ENCODE measurements at places on chromosomes 12 and 14.

DNA sequence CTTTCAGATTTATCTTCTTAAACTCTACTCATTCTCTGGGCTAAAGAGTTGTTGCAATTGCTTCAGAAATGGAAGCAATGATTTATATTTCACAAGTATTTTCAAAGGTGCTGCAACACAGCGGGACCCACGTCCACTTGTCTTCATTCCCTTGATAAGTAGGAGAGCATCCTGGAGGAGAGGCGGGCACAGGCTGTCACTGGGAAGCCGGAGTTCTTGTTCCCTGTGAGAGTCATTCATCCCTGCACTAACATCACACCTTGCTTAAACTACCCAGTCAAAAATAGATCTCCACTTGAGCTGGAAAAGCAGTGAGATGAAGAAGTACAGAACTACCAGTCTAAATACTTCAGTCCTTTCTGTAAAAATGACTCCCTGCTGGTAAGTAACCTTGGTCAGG lies 160.5 kb upstream of the RASSF8 start:
- DNase-seq, result no peak

DNA sequence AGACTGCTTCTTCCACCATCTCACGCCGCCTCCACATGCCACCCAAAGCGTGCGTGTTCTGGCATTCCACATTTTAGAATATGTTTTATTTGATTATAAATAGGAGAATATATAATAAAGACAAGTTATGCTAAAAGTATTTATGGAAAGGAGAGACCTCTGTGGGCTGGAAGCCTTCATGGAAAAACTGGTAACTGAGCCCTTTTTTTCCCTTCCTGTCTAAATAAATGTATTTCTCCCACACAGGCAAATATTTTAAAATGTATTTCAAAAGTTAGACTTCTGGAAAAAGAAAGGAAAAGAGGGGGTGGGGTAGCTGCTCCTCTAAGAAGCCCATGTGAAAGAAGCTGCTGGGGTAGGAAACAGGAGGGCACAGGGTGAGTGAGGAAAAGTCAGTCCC lies 16.1 kb upstream of the NR4A1 start:
- DNase-seq, result no peak

GRCh38 chr12:117967512-117967911 lies 1.3 kb downstream of the KSR2 start:
- DNase-seq, result no peak

DNA sequence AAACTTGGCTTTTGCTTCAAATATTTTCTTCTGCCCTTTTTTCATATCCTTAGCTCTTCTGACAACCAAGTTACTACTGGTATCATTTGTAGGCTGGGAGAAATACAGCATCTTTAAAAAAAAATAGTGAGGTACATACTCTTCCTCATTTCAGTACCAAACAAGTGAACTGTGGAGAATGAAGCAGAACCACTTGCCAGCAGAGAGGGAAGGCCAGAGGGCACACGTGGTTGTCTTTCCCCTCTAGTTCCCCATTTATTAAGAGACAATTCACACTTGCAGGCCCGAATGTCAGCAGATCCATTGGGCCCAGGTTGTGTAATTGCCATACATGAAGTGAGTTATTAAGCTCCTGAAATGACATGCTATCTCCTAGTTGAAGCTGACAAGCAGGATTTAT lies 3.2 kb downstream of the SUSD6 start:
- no peak for DNase-seq

DNA sequence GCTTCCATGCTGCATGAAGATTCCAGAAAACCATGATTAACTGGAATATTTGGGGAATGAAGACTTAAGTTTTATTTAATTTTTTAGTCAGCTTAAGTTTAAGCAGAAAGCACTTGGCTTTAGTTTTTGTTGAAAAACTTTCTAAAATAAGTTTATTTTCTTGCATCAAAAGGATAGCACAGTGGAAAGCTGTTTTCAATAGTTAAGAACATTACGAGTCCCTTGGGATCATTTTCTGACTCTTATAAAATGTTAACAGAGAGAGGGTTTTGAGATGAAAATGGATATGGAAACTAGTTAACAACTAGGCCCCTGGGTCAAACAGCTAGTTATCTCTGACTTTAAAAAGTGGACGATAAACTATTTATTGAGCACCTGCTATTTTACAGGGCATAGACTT lies 181.9 kb upstream of the SLC38A2 start:
- DNase-seq, result no peak

- DNase-seq, result no peak
Measured at GRCh38 chr14:93368996-93369712, 22.2 kb downstream of the COX8C start.

GRCh38 chr14:71358209-71358931 lies 451.1 kb downstream of the PCNX1 start:
- no peak for DNase-seq

DNA sequence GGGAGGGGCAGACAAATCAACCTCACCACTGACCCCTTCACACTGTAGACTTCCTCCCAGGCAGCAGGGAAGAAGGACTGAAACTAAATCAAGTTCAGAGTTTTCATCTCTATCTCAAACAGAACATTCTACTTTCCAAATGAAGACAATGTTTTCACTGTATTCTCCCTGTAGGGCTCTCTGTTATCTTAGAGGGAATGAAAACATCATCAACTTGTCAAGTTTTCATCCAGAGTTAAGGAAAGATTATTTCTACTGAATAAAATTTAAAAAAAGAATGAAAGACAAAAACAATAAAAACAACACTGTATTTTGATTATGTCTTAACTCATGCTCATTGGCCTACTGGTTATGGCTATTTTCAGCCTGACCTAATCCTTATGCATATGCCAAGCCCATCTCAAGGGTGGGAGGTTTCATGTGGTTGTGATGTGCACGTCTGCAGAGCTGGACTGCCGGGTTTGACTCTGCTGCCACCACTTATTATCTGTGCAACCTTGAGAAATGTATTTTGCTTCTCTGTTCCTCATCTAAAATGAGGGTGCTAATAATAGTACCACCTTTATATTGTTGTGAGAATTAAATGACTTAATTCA lies 152.0 kb upstream of the AVPR1A start:
- no peak for DNase-seq

- no peak for DNase-seq
Measured at GRCh38 chr12:108640802-108641445, 7.2 kb upstream of the SELPLG start.

GRCh38 chr14:46819117-46819516 lies 167.5 kb upstream of the RPL10L start:
- no peak for DNase-seq

DNA sequence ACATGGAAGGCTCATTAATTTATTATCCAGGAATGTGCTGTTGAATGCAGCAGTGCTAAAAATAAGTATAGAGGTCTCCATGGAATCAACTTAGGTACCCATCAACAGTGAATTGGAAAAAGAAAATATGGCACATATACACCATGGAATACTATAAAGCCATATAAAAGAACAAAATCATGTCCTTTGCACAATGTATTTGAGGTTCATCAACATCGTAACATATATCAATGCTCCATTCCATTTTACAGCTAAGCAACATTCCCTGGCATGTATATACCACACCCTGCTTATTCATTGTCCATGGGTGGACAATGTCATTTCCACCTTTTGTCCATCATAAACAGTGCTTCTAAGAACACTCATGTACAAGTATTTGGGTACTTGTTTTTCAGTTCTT lies 147.8 kb upstream of the RASSF8 start:
- DNase-seq, result no peak

- no peak for DNase-seq
Measured at GRCh38 chr14:65040666-65041433, 54.2 kb downstream of the FNTB start.

- no peak for DNase-seq
Measured at GRCh38 chr14:104333646-104334423, 195.4 kb downstream of the KIF26A start.

DNA sequence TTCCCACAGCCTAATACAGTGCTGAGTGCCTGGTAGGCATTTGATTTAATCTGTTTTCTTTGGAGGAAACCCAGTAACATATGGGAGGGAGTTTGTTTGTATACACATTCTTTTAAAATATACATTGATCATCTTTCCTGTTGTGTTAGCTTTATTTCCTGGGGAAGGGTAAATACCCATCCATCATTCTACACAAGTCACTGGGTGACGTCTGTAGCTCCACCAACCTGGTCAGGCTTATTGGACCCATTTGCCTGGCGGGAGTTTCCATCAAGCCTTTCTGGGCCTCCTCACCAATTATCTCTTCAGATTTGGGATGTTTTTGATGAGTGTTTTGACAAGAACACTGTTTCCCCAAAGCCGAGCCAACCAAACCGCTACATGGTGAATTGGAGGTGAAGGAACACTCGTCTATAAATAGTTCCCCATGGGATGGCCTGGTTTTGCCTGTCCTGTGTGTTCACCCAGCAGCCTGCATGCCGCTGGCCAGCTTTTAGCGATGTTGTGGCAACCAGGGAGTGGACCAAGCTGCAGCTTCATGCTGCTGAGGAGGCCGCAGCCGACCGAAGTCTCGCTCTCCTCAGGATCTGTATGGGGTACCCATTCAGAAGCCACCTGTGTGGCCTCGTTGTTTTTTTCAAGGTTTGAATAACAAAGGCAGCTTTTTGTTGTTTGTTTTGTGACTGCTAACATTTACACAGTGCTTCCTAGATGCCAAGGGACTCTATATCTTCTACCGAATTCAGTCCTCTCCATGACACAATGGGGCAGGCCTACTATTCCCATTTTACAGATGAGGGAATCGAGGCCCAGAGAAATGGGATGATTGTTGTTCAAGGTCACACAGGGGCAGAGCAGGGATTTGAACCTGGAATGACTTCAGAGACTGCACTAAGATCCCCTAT lies 22.6 kb downstream of the PLXNC1 start:
- no peak for DNase-seq

- DNase-seq, result no peak
Measured at GRCh38 chr14:79298373-79298772, 912.9 kb downstream of the DIO2 start.

DNA sequence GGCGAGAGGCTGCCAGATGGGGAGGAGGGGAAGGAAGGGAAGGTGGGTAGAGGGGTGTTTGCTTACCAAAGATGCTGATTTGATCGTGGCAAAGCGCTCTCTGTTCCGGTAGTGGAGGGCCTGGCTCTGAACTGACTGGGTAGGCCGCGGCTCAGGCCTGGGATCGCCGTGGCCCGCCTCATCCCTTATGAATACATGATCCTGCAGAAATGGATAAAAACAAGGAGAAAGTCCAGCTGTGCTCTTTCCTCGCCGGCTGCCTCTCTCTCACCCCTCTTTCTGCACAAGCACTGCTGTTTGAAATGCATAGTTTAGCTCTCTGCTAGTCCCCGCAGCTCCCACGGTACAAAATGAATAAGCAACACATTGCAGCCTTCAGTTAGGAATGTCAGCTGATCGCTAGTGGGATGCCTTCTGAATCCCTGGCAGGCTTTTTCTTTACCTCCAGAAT lies 53.8 kb downstream of the PEBP1 start:
- DNase-seq, result no peak

DNA sequence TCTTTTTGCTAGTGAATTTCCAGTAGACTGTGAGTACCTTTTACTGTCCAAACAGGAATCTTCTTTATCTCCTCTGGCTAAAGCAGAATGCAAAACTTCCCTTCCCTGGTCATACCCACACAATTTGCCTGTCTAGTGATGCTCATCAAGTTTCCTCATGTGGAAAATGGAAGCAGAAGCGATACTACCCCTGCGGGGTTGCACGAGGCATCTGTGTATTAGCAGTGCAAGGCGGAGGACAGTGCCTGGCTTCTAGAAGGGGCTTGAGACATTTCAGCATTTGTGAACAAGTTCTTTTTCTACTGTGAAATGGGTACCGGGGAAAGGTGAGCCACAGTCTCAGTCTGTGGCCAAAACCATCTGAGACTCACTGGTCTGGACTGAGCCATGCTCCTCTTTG lies 340.9 kb downstream of the AACS start:
- no peak for DNase-seq

DNA sequence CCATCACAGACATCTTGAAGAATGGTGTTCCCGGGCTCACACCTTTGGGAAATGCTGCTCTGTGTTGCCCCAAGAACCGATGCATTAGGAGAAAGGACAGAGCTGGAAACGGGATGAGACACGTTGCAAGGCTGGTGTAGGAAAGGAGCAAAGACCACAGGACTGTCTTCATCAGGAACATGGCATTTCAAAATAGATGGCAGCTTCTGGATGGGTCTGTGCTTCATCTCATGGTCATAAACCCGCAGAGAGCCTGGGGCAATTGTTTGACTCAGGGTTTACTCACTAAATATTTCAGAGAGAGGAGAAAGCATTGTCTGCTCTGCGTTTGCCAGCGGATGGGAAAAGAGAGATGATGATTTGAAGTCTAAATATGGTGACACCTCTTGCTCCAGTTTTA lies 76.3 kb downstream of the CACNA1C start:
- DNase-seq, result no peak

GRCh38 chr14:87000081-87000480 lies 992.9 kb downstream of the GALC start:
- no peak for DNase-seq

GRCh38 chr14:85453401-85454225 lies 76.3 kb upstream of the FLRT2 start:
- DNase-seq, result no peak

- DNase-seq, result no peak
Measured at GRCh38 chr14:102187044-102187443, 47.3 kb downstream of the WDR20 start.

DNA sequence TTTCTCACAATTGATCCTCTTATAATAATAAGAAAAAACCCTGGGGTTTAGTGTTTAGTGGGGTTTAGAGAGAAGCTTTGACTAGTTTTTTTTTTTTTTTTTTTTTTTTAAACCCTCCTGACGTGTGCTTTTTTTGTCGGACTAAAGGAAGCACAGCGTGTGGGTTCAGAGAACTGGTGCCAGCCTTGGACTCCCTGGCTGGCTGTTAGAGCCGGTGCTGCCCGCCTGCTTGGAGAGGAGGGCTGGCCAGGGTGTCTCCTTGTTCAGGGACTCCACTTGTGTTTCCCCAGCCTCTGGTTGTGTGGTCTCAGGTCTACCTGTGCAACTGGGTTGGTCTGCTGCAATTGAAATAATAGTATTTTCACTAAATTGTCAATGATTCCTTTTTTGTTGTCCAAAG lies 54.1 kb upstream of the ASPG start:
- no peak for DNase-seq

DNA sequence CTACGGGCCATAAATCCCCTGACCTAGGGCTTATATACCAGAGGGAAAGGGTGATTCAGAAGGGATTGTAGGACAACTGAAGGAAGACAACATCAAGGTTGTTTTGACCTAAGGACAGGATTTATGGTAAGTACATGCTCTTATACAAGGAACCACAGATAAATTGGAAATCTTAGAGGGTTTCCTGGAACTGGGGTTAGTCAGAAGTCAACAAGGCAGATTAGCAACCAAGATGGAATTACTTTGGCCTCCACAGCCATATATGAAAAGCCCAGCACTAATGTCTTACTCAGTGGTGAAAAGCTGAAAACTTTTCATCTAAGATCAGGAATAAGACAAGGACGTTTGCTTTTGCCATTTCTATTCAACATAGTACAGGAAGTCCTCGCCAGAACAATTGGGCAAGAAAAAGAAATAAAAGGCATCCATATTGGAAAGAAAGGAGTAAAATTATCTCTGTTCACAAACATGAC lies 5.4 kb downstream of the TMBIM4 start:
- no peak for DNase-seq

- DNase-seq, result no peak
Measured at GRCh38 chr12:53560912-53561589, 53.8 kb upstream of the NPFF start.

- no peak for DNase-seq
Measured at GRCh38 chr12:64951944-64952343, 127.5 kb downstream of the TBC1D30 start.

GRCh38 chr14:98994561-98994960 lies 277.4 kb downstream of the BCL11B start:
- DNase-seq, result no peak

- DNase-seq, result no peak
Measured at GRCh38 chr12:85625467-85625866, 210.7 kb downstream of the RASSF9 start.
